ENCODE measurements at places on chromosomes 6 and 20.

GRCh38 chr6:63521475-63522210 is 50.6 kb upstream of the LOC128125822 start:
- no peak for DNase-seq

- DNase-seq: no peak
Observed at GRCh38 chr20:58271606-58272351, 37.7 kb upstream of the RAB22A start.

DNA sequence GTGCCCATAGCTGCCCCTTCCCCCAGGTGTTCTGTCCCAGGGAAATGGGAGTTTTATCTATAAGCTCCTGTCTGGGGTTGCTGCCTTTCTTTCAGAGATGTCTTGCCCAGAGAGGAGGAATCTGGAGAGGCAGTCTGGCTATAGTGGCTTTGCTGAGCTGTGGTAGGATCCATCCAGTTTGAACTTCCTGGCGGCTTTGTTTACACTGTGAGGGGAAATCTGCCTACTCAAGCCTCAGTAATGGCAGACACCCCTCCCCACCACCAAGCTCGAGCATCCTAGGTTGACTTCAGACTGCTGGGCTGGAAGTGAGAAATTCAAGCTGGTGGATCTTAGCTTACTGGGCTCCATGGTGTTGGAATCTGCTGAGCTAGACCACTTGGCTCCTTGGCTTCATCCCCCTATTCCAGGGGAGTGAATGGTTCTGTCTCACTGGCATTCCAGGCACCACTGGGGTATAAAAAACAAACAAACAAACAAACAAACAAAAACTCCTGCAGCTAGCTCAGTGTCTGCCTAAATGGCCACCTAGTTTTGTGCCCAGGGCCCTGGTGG is 24.0 kb downstream of the TNFAIP3 start:
- DNase-seq: no peak

DNA sequence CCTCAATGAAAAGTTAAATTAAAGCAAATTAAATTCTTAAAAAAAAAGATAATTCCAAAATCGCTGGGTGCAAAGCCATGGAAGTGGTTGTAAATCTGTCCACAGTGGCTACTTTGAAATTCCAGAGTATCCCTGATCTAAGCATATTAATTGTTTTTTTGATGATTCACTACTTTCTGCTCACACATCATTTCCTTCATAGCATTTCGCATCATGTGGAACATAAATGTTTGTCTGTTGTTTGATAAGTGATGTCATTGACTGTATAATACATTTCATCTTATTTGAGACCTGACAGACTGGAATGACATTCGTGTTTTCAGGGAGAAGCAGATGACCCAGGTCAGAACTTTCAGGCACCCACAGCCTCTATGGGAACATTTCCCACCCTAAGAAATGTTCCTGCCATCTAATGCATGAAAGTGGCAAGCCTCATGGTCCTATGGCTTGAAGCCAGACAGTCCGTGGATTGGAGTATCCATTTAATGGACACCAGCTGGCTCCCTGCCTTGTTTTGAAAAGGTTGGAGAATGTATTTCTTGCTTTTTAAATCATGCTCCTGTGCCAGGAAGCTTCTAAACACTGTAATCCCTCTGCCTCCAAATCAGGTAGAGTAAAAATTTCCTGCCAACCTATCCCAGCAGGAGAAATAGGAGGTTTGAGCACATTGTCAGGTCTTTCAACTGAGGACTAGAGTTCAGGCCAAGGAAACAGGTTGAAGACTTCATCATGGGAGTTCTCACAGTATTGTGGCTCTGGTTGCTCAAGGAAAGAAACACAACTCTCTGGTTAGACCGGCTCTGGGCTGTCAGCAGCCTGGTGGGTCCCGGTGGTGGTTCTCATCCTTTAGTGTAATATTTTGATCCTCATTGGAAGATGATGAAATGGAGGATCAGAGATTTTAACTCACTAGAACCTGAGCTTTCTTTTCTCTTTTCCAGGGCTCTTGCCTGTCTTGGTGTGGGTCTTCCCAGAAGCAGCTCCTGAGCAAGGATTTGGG is 157.9 kb downstream of the SLC24A3 start:
- no peak for DNase-seq

DNA sequence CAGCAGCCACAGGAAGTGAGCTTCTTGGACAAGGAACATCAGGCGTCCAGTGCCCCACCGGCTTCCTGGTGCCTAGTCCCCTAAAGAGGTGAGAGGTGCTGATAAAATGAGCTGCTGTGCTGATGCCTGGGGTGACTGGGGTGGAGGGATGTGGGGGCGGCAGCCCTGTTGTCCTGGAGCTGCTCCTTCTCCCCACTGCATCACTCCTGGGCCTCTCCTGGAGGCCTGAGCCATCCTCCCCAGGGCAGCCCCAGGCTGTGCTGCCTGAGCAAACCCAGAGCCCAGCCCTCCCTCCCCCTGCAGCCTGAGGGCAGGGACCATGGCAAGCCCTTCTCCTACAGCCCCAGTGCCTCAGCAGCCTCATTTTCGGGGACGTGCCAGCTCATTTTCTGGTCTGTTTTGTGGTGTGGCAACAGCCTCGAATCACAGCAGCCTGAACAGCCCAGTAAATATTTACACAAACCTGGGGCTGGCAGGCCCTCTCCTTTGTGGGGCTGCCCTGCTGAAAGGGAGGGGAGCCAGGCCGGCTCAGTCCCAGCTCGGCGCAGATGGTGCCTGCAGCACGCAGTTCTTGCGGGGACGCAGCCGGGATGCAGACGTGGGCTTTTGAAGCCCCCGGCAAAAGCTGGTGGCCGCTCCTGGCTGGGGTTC is 259.9 kb downstream of the DLL1 start:
- DNase-seq: no peak
